ENCODE measurements at places on chromosomes 13 and 19. TPM values are rescaled to one million over a fixed set of nuclear protein-coding genes. Genes with fewer than 3 reads are reported as not detected.

The ITPKC gene
- polyA plus RNA-seq = 0.07 TPM

The DCT gene
- polyA plus RNA-seq = 0.04 TPM

The GFY gene
- polyA plus RNA-seq = 0.67 TPM

The IRGC gene
- polyA plus RNA-seq = not detected

The RTBDN gene
- polyA plus RNA-seq = 8.2 TPM

The HCN2 gene
- 0.38 TPM for polyA plus RNA-seq

The ADGRL1 gene
- 1.1 TPM for polyA plus RNA-seq

The INSR gene
- polyA plus RNA-seq = 5.8 TPM

The MISP gene
- not detected for polyA plus RNA-seq

The NLRP8 gene
- polyA plus RNA-seq = not detected

The SLC6A16 gene
- not detected for polyA plus RNA-seq

The HCST gene
- 2.0 TPM for polyA plus RNA-seq

The KLK2 gene
- polyA plus RNA-seq = not detected
